ENCODE measurements at places on chromosomes 2 and 18. TPM values are rescaled to one million over a fixed set of nuclear protein-coding genes. Genes with fewer than 3 reads are reported as not detected.

The IL1F10 gene
- not detected for total RNA-seq

The CIB4 gene
- total RNA-seq: not detected

The GREB1 gene
- 3.8 TPM for total RNA-seq

The TMEM247 gene
- total RNA-seq: not detected

The SMCHD1 gene
- total RNA-seq: 52.3 TPM

The GPR45 gene
- not detected for total RNA-seq

The ME2 gene
- 40.1 TPM for total RNA-seq

The ATP6V1B1 gene
- 2.4 TPM for total RNA-seq

The CREG2 gene
- not detected for total RNA-seq

The NYAP2 gene
- total RNA-seq: not detected

The ACADL gene
- 10.9 TPM for total RNA-seq

The MYL12B gene
- total RNA-seq: 291 TPM

The SNTG2 gene
- total RNA-seq: 5.6 TPM

The MYO5B gene
- total RNA-seq: 1.6 TPM

The MGAT4A gene
- total RNA-seq: 50.6 TPM

The DAPL1 gene
- not detected for total RNA-seq

The PDE6D gene
- 21.8 TPM for total RNA-seq

The SMYD5 gene
- total RNA-seq: 25.1 TPM

The ARHGAP15 gene
- 11.6 TPM for total RNA-seq

The MSTN gene
- 0.48 TPM for total RNA-seq

GRCh38 chr2:121200419-121201315, 84.3 kb downstream of the TFCP2L1 start:
- peak; percentile 62 for DNase-seq

GRCh38 chr2:184498936-184499335, 99.4 kb upstream of the ZNF804A start:
- no peak for DNase-seq

- DNase-seq: no peak
Observed at GRCh38 chr2:69985688-69986087, 24.3 kb upstream of the ASPRV1 start.

DNA sequence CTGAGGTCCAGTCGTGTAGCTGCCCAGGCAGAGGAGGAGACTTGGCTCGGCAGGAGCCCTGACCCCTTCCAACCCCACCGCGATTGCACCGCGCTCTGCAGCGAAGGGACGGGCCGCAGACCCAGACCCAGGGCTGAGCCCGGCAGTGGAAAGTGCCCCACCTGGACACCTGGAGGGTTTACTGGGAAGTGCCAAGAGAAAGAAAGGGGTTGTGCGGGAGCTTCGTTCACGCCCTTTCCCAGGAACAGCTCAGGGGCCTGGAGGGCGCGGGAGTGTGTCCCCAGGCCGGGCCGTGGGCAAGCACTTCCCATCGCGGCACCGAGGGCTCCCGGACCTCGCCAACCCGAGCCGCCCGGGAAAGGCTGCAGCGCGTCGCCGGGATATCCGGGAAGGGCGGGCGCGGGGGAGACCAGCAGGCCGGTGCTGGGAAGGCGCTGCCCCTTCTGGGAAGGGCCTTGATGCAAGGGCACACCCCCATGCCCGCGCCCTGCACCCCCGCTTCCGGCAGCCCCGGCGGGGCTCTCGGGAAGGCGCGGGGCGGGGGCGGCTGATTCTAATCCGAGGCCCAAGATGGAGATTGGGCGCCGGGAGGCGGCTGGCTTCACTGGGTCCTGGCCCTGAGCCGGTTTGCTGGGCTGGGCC, 36.1 kb upstream of the MRPL33 start:
- peak; percentile 95 for DNase-seq

DNA sequence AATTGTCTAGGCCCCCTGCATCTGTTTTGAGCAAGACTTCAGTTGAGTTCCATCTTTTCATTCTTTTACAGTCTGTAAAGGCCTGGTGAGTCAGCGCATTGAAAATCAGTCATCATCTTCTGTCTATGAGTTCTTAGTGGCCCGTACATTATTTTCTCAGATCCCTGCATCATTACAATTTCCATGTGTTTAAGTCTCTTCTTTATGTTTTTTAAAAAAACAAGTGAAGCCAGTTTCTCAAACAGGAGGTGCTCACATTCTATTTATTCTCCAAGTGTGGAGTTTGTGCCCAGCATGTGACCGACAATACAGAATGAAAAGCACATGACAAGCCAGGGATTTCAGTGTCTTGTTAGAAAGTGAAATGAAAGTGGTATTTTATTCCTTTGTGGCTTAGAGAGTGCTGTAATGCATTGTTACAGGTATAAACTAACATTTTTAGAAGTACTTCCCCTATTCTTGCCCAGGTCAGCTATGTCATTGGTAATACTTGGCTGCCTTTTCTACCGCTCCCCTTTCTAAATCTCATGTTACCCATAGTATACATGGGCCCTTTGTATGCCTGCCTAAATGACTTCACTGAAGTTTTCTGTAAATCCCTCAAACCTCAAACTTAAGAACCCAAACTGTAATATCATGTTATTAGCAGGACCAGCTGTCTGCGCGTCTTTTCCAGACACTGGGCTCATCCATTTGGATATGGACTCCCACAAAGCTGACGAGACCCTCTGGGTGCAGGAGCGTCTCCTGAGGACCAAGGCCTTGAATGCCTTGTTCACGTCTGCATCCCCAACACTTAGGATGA, 67.6 kb downstream of the FEZ2 start:
- no peak for DNase-seq

- DNase-seq: no peak
Observed at GRCh38 chr2:39603436-39603835, 62.3 kb upstream of the TMEM178A start.

GRCh38 chr2:161165811-161166210, 5.6 kb downstream of the TANK start:
- DNase-seq: no peak

GRCh38 chr2:146457221-146457620, 1387.6 kb upstream of the ACVR2A start:
- DNase-seq: no peak

GRCh38 chr2:231380307-231380706, 15.2 kb upstream of the B3GNT7 start:
- no peak for DNase-seq

DNA sequence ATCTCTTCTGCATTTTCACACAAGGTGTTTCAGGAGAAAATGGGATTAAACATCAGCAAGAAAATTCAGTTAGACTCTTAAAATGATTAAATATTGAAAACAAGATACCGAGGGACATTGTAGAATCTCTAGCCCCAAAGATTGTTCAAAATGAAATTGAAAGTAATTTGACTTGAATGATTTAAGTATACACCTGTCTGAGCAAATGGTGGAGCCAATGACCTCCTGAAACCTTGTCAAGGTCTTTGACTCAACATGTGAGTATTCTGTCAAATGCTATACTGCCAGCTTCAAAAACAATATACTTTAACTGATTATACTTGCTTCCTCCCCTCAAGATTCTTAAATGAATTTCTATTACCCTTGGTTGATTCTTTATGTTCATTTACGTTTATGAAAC, 411.0 kb downstream of the DCC start:
- DNase-seq: no peak

GRCh38 chr2:139605668-139606067, 825.5 kb upstream of the NXPH2 start:
- DNase-seq: no peak

DNA sequence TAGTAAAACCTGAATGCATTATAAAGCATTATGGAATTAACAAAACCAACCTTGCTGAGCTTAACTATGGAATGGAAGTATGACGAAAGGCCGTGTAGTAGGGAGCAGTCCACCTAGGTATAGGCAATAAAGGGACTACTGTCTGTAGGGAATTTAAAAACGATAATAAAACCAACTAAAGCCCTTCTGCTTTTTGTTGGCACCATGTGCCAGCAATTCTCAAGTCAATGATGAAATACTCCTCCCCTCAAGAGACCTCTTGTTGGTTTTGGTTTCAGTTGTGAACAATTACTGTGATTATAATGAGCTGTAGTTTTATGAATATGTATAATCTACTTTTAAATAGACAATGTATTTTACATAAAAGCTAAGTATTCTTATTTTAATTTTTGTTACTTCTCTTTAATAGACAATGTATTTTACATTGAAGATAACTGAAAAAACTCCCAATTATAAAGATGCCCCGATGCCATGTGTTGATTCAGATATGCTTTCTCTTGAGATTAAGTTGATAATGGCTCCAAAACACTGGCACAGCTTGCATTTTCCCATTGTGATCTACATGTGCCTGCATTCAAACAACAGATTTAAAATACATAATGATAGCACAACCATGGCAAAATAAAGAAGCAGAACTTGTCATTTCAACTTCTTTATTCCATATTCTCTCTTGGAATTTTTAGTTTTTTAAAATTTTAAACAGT, 55.5 kb upstream of the ZDBF2 start:
- no peak for DNase-seq

DNA sequence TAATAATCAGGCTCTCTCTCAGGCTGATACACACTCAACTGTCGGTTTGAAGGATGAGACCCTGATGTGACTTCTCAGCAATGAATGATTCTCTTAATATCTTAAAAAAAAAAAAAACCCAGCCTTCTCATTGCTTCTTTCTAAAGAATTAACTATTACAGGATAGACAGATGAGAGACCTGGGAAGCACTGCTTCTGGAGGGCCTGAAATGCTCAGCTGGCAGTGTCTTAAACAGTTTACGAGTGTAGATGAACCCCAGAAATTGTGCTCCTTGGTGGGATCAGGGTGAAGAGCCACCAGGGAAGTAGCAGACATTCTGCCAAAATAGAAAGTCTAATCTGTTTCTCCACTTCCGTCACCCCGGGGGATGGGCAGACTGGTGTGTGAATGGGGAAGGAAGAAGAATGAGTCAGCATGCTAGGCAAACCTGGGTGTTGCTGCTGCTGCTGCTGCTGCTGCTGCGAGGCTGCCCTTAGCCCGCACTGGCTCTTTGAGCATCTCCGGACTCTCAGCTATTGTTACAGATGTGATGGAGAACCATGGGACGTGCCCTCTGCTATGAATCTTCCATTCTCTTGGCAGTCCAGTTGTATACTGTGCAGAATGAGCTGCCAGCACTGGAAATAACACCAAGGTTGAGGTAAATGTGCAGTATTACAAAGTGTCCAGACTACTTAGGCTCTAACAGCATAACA, 158.4 kb downstream of the SETBP1 start:
- DNase-seq: no peak

DNA sequence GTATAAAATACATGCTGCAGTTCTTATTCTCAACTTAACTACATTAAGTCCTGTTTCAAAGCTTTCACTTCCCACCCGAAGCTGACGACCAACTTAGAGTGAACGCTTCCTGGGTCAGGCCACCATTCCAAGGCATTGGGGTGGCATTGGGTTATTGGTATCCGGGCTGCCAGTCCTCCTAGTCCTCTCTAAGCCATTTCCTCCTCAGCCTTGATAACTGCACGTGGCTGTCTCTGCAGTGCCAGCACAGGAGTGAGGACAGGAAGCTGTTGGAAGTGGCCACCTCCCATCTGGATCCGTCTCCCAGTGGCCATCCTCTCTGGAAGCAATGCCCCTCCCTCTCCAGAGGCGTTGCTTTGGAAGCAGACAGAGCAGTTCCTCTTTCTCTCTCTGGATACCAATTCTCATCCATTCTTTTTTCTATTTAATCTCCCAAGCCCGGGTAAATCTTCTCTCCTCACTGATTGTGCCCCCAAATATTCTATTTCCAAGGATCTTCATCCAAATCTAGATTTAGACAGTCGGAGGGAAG, 354.7 kb downstream of the EIPR1 start:
- DNase-seq: no peak

- DNase-seq: no peak
Observed at GRCh38 chr2:12008425-12009061, 262.1 kb downstream of the LPIN1 start.

GRCh38 chr2:176063958-176064357, 19.8 kb downstream of the EVX2 start:
- no peak for DNase-seq

DNA sequence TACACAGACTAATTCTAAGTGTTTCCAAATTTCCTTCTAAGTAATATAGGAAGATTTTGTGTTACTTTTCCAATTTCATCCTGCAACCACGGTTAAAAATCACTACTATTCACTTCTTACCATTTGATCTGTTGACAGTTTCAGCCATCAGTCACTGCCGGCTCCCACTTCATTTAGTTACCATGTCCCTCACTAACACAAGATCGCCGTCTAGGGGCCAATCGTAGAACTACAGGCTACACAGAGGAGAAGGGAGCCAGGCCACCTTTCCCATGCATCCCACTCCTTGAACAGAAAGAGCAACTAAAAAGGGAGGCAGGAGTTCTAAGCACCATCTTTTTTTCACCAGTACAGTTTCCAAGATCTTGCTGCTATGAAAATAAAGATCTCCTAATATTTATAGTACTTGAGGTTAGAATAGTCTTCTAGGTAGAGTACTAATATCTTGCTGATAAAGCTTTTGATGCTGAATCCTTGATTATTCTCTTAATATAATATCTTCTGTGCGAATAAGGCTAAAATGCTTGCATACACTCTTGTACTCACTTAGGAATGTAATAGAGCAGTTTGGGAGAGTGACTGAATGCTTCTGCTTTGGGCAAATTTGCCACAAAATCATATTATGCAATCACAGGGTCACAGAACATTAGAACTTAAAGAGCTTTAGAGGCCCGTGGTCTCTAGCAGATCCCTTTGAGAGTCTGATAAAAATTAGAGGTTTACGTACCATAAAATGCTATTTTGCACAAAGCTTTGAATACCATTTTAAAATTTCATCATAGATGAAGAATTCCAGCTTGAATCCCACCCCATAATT, 39.5 kb upstream of the CYP1B1 start:
- no peak for DNase-seq

DNA sequence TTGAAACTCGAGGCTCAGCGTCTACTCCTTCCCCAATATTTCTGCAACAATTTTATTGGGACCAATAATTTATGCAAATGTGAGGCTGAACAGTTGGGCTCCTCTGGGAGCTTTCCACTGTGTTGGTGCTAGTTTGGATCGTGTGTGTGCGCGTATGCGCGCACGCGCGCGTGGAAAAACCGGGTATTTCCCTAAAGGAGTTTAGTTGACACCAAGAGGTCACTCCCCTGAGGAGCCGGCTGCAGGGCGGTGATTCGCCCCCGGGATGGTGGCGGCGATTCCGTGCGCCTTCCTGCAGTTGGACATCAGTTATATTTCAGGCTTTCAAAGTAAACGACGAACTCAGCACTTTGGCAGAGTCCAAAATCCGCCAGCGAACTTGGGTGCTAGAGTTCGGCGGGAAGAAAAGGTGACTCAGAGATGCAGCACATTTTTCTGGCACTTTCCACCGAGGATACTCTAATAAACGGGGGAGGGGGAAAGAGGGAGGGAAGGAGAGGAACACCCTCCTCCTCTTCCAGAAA, 186.5 kb upstream of the FANCL start:
- no peak for DNase-seq

DNA sequence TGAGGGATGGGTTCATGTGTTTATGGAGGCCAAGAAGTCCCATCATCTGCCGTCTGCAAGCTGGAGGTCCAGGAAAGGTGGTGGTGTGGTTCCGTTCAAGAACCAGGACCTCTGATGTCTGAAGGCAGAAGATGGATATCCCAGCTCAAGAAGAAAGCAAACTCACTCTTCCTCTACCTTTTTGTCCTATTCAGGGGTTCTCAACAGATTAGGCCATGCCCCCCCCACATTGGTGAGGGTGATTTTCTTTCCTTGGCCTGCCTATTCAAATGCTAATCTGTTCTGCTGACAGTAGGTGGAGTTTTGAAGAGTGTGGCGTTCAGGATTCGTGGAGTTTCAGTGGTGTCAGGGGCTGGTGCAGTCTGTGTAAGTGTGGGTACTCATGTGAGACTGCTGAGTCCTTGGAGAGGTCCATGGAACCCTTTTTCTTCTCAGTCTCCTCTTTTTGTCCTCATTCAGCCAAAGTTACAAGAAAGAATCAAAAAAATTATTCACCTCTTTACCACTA, 5.9 kb downstream of the MSL3B start:
- DNase-seq: no peak

- peak; percentile 96 for DNase-seq
Observed at GRCh38 chr2:24123195-24123921, at the start of the genes FAM228B and PFN4. Gene FAM228B, plus strand, starts transcription at chr2:24123469. Its CDS starts 893 bp downstream, at chr2:24124362. Gene PFN4, minus strand, starts transcription at chr2:24123334. Its CDS starts 799 bp downstream, at chr2:24122535.

Measured in mesenteric fat pad (tissue), 1 donor.